CD4-positive, alpha-beta memory T cell (primary cell): ENCODE measurements at places on chromosomes 5 and 9.

DNA sequence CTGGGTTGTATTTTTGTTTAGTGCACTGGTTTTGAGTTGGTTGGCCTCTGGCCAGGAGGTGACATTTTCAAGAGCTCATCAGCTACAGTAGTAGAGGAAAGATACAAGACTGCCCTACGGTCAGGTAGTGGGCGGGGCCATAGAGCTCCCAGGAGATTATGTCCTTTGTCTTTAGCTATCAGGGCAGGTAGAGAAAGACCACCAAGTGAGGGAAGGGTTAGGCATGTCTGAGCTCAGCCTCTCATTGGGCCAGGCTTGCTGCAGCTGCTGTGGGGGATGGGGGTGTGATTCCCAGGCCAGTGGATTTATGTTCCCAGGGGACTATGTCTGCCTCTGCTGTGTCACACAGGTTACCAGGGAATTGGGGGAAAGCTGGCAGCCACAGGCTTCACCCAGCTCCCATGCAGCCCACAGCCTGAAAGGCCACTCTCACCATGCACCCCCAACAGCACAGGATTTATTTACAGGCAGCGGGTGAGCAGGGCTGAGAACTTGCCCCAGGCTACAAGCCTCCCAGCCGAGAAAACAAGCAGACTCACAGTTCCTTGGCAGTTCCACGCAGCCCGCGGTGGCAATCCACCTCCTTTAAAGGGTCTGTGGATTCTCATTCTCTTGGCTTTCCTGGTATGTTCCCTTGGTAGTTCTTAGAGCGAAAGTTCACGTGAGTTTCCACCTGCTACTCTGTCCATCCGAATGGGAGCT lies 37.5 kb upstream of the BOD1 start:
- no peak for DNase-seq

DNA sequence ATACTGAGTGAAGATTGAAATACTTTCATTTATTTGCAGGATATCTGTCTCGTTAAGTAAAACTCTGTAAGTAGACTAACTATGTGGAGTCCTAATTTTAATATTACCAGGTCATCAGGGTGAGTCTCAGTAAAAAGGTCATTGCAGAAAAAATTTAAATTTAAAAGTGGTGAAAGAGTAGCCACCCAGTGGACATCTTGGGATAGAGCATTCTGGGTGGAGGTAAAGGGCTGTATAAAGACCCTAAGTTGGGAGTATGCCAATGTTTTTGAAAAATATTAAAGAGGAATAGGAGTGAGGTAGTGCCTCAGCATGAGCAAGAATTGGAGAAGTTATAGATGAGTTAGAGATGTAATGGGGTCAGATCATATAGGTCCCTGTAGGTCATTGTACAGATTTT lies 145.5 kb downstream of the HMHB1 start:
- no peak for DNase-seq

- no peak for DNase-seq
These were observed 708.0 kb upstream of the GRAMD2B start for GRCh38 chr5:125715216-125715615.

GRCh38 chr9:96232539-96233241 lies 69.3 kb downstream of the HSD17B3 start:
- peak; percentile 34 for DNase-seq

GRCh38 chr5:138536665-138537315 lies 6.2 kb downstream of the ETF1 start:
- DNase-seq = peak; percentile 14

- no peak for DNase-seq
These were observed 417.9 kb downstream of the SLCO4C1 start for GRCh38 chr5:101878190-101878589.

DNA sequence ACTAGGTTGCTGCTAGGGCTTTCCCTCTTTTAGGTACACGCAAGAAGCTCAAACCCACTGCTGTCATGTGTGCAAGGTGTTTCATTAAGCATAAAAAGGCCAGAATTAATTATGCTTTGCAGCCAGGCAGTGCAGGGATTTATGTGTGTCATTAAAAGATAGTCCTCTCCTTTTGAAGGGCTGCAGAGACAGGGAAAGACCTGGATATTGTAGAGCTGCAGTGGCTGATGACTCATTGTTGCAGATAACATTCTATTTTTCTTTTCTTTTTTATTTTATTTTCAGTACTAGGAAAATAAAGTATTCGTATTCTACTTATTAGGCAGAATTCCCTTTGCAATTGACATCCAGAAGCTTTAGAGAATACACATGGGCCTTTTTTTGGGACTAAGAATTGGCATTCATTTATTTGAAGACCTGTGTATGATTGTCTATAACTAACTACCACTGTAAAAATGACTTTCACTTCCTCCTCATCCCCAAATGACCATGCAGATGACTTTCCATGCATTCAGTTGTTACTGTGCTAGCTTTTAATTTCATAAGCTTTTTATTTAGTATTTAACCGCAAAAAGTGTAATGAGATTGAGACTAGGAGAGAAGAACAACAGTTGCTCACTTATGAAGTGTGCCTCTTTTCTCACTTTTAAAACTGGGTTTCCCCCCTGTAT lies 113.0 kb downstream of the PAM start:
- DNase-seq = no peak

- no peak for DNase-seq
These were observed 148.5 kb upstream of the GRAMD2B start for GRCh38 chr5:126274763-126275125.

DNA sequence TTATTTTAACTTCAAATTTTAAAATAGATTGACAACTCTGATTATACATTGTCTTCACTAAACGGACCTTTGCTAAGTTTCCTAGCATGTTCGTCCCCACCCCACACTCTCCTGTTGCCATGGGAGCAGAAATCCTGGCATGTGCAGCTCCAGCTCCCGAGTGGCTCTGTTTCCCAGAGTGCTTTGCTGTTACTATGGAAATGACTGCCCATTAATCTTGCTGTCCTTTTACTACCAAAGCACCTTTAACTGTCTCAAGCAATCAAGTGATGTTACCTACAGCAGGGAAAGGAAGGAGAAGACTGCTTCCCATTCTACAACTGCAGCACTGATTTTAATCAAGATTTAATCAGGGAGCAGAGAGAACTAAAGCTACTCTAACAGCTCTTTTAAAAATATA lies 212.0 kb upstream of the KIF2A start:
- no peak for DNase-seq

DNA sequence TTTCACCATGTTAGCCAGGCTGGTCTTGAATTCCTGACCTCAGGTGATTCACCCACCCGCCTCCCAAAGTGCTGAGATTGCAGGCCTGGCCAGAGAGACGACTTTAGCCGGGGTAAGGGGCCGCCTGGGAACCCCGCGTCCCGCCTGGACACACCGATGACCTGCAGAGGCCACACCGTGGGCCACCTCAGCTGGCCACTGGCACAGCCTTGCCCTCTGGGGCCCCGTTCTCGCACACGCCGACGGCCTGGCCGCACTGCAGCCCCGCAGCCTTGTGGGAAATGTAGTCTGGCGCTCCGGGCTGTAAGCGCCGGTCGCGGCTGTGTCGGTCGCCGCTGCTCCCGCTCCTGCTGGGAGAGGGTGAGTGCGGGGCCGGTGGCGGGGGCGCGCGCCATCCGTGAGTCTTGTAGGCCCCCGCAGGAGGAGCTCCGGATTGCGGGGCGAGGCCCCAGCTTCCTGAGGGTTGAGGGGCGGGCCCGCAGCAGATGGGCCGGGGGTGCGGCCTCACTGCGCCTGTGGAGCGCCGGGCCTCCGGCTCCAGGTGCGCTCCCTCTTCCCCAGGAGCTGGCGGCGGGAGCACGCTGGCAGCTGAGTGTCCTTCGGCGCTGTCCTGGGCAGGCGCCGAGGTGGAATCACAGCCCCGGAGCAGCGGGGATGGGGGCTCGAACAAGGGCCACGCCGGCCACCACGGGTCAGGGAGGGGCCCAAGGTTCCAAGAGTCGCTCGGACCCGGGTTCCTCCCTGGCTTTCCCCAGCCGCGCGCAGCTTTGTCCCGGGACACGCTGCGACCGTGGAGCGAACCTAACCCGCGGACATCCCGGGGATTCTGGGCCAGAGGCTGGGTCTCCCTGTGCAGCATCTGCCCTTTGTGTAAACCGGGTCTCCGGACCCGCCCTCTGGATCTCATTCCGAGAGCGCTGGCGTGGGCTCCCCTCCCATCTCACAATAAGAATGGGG lies at the start of gene ZFP2:
TSS of gene ZFP2 (plus strand) at position 299 of the 957 bp plus-strand sequence. CDS start 35,401 bp downstream, outside the sequence.
- peak; percentile 12 for DNase-seq

GRCh38 chr5:151550146-151550545 lies 41.0 kb downstream of the FAT2 start:
- DNase-seq = no peak

DNA sequence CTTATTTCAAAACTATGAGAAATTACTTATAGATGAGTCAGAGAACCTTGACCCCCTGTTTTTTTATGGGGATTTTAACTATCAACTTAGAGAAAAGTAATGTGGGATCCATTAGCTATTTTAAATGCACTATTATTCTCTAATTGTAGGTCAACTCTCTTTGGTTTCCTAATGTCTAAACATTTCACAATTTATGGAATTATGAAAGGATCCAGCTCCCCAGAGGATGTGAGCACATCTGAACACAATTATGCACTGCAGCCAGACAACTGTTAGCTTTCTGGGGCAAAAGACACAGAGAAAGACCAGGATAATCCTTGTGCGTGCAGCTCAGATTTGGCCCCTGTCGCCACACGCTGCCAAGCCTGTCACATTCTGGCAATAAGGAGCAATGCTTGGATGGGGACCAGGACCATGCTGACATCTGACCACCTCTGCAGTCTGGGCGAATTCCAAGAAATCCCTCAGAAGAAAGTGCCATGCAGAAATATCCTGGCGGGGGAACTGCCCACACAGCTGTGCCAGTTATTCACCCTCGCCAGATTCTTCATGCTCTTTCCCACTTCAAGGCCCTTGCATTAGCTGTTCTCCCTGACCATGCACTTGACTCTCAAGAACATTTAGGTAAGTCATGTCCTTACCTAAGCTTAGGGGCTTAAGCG lies 22.2 kb upstream of the CMBL start:
- no peak for DNase-seq

DNA sequence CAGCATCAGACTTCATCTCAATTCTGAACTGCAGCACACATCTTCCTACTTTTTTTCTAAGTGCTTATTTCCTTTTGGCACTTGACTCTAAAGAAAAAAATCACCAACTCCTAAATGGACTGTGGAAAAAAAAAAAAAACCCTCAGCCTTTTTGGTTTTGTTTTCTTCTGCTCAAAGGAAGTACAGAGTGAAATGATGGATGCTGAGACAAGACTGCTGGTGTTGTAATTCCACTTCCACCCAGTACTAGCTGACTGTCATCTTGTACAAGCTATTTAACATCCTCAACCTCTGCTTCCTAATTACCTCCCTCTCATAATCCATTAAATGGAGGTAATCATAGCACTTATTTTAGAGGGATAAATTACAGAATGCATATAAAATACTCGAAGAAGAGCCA lies 171.5 kb upstream of the GNA14 start:
- no peak for DNase-seq

- DNase-seq = no peak
These were observed 132.0 kb upstream of the SV2C start for GRCh38 chr5:75951158-75951557.

DNA sequence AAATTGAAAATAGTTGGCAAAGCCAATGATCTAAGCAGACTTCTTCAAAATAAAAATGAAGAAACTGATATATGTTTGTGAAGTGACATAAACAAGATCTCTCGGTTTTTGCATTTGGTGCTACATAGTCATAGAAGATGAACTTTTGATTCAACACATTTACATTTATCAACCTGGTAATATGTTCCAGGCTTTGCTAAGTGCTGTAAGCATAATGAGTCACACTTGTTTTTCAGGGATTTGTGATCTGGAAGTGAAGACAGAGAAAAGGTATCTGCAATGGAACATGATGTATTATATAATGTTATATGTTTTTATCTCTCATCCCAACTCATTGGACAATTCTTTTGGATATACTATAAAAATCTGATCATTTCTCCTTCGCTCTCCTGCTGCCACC lies 801.4 kb downstream of the BRINP1 start:
- no peak for DNase-seq

GRCh38 chr9:88936132-88936531 lies 55.1 kb upstream of the S1PR3 start:
- no peak for DNase-seq

GRCh38 chr9:36169166-36169565 lies at the start of gene CCIN:
Gene CCIN, plus strand, starts transcription at chr9:36169388. Its CDS starts 115 bp downstream, at chr9:36169503.
- no peak for DNase-seq

DNA sequence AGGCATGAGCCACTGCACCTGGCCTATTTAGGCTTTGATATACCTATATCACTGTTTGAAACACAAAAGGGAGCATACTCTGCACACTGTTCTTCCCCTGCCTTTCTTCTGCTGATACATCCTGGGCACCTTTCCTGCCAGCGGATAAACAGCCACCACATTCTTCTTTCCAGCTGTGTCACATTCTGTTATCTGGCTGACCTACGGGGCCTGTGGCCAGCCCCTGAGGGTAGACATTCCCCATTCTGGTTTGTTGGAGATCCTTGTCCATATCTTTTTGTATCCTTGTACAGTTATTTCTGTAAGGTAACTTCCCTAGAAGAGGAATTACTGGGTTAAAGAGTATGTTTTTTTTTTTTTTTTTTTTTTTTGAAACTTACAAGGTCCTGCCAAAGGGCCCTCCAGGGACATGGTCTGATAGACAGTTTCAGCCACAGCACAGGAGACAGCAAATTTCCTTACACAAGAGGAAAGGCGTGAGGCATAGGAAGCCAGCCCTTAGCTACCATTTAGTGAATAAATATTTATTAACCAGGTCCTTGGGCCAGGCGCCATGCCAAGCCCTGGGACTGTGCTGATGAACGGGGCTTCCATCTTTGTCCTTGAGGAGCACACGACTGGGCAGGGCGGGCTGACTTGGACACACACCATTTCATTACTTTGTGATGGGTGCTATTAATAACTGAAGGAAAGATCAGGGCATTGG lies 57.8 kb downstream of the ERGIC1 start:
- no peak for DNase-seq

GRCh38 chr5:164300295-164300694 lies 794.9 kb downstream of the MAT2B start:
- no peak for DNase-seq

GRCh38 chr5:97074859-97075489 lies 67.4 kb downstream of the LIX1 start:
- DNase-seq = no peak

GRCh38 chr5:178382754-178383164 lies 150.2 kb upstream of the PHYKPL start:
- DNase-seq = no peak

DNA sequence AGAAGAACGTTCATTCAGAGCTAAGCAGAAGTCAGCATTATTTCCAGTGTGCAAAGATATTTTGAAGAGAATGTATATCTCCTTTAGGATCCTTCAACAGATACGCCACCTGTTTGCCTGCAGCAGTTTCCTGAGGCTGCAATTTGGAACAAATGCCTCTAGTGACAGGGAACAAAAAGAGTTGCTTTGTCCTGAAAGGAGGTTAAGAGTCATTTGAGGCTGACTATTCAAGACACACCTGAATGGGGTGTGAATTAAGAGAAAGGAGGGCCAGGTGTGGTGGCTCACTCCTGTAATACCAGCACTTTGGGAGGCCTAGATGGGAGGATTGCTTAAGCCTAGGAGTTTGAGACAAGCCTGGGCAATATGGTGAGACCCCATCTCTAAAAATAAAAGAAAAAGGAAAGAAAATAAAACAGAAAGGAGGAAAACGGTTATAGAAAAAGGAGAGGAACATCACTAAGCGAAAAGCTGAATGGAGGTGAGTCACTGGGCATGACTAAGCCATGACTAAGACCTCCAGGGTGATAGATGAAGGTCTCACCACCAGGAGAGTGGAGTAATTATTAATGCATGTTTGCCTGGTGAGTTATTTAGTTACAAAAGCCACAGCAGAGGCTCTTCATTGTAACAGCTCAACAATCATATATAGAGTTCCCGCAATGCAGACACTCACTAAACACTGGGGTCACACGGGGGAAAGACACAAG lies 255.2 kb upstream of the TNC start:
- DNase-seq = no peak
